Activated naive CD8-positive, alpha-beta T cell treated with anti-CD3 and anti-CD28 coated beads for 36 hours (primary cell): ENCODE measurements at places on chromosomes 4 and X. TPM values are rescaled to one million over a fixed set of nuclear protein-coding genes. Genes with fewer than 3 reads are reported as not detected.
A peak's percentile ranks its signal among the peaks of the same experiment; 100 is the strongest.

DNA sequence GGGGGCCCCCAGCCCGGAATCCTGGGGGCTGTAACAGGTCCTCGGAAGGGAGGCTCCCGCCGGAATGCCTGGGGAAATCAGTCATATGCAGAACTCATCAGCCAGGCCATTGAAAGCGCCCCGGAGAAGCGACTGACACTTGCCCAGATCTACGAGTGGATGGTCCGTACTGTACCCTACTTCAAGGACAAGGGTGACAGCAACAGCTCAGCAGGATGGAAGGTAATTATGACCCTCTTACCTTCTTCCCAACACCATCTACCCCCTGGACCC lies 1.0 kb downstream of the FOXO4 start:
- no peak for DNase-seq
- H3K36me3 ChIP-seq = no peaks in the 10 kb centered on the region
- H3K4me3 ChIP-seq = peak overlapping the region; percentile 97
- no peak overlapping the region for H3K27ac ChIP-seq
- H3K4me1 ChIP-seq = peaks cover 34% of the 10 kb centered on the region

The IGSF1 gene
- not detected for total RNA-seq

- H3K27me3 ChIP-seq = no peaks in the 10 kb centered on the region
- peaks cover 54% of the 10 kb centered on the region for H3K4me1 ChIP-seq
- no peak overlapping the region for H3K27ac ChIP-seq
- DNase-seq = peak; percentile 18
Observed at GRCh38 chr4:140052050-140052449, 101.9 kb downstream of the MAML3 start.

- peak overlapping the region; percentile 81 for H3K4me3 ChIP-seq
- H3K27ac ChIP-seq = peak overlapping the region; percentile 98
- peaks cover 17% of the 10 kb centered on the region for H3K36me3 ChIP-seq
- H3K4me1 ChIP-seq = peaks cover 31% of the 10 kb centered on the region
- peak; percentile 22 for DNase-seq
Observed at GRCh38 chrX:39613482-39613995, 484.2 kb downstream of the BCOR start.

DNA sequence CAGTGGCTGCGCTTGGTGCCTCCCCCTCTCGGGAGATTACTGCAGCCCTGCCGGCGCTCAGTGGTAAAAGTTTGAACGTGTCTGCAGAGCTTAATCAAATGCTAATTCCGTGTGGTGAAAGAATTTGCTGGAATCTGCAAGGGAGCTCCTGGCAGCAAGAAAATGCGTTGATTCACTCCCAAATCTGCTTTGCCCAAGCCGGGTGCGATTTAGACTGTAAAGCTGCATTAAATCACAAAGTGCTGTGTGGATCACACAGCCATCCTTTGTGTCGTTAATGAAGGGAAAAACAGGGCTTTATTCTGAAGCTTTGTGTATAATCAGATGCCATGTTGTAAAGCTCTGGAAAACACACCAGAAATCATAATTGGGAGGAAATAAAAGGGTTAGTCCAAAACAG lies 444.1 kb downstream of the BCOR start:
- no peak for DNase-seq
- H3K4me1 ChIP-seq = peaks cover 9% of the 10 kb centered on the region
- no peaks in the 10 kb centered on the region for H3K36me3 ChIP-seq
- no peaks in the 10 kb centered on the region for H3K27me3 ChIP-seq

The NAA15 gene
- 120 TPM for total RNA-seq

- no peaks in the 10 kb centered on the region for H3K27me3 ChIP-seq
- no peak overlapping the region for H3K27ac ChIP-seq
- H3K4me1 ChIP-seq = no peaks in the 10 kb centered on the region
- no peaks in the 10 kb centered on the region for H3K36me3 ChIP-seq
Observed at GRCh38 chr4:67292636-67293035, 252.7 kb downstream of the CENPC start.
